ENCODE measurements at places on chromosomes 13 and 19.

GRCh38 chr13:109256866-109257760 lies 529.3 kb downstream of the IRS2 start:
- DNase-seq, result no peak

GRCh38 chr19:1671716-1672037 lies 19.3 kb upstream of the TCF3 start:
- DNase-seq, result no peak

DNA sequence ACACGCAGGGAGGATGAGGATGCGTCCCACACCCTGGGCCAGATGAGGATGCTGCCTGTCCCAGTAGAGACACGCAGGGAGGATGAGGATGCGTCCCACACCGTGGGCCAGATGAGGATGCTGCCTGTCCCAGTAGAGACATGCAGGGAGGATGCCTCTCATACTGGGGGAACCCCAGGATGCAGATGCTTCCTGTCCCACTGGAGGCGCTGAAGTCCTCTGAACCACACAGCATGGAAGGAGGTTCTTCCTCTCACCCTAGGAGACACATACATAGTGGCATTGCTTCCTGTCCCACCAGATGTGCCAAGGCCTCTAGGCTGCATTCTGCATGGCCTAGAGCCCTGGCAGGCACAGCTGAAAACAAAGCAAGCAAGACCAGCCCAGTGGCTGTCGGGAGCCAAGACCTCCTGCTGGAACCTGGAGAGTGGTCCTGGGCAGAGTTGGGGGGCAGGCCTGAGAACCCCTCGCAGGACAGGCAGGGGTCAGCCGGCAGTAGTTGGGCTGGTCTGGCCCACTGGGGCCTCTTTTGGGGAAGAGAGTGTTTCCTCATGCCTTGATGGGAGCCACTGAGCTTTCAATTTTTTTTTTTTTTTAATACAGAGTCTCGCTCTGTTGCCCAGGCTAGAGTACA lies 4.3 kb downstream of the HPN start:
- no peak for DNase-seq

GRCh38 chr19:22533761-22534160 lies 100.4 kb upstream of the ZNF492 start:
- DNase-seq, result no peak

DNA sequence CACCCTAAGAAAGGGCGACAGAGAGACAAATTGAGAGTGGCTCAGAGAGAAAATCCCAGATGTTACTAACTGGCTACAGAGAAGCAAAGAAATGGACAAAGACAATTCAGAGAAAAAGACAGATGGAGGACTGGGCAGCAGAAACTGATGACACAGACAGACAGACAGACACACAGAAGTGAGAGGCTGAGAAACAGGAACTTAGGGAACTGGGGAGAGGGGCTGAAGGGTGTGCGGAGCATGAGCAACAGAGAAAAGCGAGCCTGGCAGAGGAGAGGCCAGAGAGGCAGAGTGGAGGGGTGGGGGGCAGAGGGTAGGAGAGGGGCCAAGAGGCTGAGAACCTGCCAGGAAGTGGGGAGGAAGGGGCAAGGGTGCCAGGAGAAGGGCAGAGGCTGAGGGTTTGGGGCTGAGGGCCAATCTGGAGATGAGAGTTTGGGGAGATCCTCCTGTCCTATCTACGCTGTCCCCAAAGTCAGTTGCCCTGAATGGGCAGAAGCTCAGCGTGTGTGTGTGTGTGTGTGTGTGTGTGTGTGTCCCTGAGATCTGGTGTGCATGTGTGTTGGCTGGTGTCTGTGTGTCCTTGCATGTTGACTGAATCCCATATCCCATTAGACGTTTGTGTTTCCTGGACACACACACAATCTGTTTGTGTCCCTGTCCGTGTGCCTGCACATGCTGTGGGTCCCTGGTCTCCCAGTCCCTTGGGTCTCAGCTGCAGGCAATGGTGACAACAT lies 5.6 kb upstream of the ERFL start:
- no peak for DNase-seq

DNA sequence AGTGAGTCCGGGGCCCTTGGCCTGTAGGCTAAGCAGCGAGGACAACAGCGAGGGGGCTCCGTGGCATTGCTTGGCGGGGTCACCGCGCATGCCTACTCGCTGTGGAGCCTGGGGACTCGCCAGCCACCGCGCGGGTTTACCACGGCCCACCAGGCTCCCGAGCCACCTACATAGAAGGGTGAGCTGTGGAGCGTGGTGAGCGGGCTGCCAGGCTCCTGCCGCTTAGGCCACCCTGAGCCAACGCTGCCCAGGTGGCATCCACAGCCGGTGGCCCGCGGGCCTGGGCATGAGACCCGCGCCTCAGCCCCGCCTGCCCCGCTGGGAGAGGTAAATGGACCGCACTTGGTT lies 31.2 kb downstream of the C1QTNF9 start:
- no peak for DNase-seq

DNA sequence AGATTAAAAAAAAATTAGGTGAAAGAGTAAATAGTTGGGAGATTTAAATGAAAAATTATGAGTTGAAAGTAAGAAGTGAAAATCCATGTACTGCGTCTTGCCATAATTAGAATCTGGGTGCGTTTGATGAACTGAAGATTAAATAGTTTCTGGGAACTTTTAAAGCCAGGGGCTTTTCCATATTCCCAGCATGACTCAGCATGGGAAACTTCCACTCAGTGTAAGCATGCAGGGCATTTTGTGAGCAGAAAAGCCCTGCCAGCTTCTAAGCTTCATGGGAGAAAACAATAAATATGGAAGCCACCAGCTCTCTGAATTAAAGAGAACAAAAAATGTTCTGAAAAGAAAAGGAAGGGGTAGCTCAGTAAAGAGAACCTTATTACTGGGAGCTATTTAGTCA lies 62.0 kb upstream of the EDNRB start:
- no peak for DNase-seq

GRCh38 chr13:60013166-60013565 lies 150.6 kb downstream of the DIAPH3 start:
- DNase-seq, result no peak

DNA sequence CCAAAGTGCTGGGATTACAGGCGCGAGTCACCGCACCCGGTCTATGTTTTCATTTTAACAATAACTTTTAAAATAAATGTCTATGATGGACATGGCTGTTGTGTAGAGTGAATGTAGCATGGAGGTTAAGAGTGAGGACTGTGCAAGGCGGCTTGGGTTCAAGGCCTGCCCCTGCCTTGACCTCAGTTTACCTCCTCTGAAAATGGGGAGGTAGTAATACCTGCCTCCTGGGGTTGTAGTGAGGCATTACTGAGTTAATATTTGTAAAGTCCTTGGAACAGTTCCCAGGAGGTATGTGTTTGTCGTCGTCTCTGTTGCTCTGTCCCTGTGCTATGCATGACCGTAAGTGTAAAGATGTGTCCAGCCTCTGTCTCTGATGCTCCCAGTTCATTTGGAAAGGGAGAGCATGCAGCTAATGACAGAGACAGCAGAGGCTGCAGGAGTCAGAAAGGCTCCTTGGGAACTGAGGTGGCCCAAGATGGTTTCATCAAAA lies 9.4 kb downstream of the GARRE1 start:
- DNase-seq, result no peak

GRCh38 chr13:49353908-49354307 lies 90.0 kb downstream of the CAB39L start:
- no peak for DNase-seq

- no peak for DNase-seq
Measured at GRCh38 chr19:38735257-38735686, 9.0 kb downstream of the CAPN12 start.

DNA sequence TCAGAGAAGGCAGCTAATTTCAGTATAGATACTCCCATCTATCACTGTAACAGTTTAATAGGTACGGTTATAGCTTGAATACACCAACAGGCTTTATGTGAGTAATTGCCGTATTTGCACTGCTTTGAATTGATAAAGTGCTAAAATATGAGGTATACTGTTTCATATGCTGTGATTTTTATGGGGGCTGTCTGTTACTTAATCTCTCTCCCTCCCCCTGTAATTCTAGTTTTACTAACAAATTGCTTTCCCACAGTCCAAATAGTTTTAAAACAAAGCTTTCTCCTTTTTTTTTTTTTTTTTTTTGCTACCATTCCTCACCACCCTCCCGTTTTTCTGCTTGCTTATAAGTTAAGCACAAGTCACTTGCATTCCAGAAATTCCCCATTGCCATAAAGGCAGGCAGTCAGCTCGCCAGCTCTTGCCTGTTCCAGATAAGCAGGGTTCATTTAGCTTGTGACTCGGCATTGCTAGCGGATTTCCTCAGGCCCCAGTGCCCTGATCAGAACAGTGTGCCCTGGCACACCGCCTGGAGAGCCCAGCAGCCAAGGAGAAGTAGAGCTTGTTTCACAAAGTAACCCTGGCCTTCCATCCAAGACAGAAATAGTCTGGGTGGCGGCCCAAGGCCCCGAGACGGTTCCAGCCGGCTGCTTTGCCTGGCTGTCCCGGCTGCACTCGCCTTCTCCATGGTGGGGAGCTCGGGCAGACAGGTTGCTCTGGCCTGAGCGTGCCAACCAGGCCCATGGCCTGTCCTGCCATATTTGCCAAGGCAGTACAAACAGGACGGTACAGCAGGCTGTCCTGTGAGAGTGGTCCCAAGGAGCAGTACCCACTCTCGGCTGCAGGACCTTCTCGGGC lies 43.5 kb upstream of the NPAS1 start:
- DNase-seq, result peak; percentile 92

DNA sequence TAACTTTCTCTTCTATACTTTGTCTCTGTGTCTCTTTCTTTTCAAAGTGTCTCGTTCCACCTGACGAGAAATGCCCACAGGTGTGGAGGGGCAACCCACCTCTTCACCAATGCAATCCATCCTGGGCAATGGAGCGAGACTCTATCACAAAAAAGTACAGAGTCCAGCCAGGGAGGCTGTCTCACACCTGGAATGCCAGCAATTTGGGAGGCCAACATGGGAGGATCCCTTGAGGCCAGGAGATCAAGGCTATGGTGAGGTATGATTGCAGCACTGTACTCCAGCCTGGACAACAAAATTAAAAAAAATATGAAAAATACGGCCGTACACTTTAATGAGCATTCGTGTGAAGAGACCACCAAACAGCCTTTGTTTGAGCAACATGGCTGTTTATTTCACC lies 2.8 kb upstream of the ZNF600 start:
- no peak for DNase-seq

DNA sequence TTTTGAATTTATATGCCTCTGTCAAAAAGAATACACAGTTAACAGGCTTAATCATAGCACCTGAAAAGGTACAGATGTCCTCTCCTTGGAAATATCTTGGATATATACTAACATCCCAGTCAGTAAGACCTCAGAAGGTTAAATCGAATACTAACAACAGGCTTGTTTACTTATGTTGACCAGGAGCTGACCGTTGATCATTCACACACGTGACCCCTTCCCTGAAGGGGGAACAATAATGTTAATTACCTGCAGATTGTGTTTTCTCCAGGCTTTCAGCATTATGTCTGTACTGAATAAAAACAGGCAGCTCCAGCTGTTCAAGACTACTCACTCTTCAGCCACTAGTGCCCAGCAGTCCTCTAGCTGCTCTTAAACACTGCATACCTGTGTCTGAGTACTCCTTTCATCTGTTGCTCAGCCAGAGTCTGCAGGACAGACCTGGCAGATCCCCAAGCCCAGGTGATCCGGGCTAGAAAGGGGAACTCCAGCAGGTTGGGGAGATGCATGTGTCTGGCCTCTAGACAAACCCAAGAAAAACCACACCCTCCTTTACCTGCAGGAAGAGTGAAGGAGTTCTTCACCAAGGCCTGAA lies 163.9 kb downstream of the RNF17 start:
- DNase-seq, result no peak

Data from right hindlimb (tissue), 1 donor.